NCI-H446 treated with DMSO at 0.1 percent for 48 hours (cell line): ENCODE measurements at places on chromosomes 13 and 19.

GRCh38 chr13:48731957-48732569 is 78.3 kb downstream of the CYSLTR2 start:
- DNase-seq = no peak

GRCh38 chr19:44777715-44778347 is at the start of gene CBLC:
Gene CBLC (plus strand): TSS chr19:44777890. CDS start chr19:44777932, 42 bp downstream.
- DNase-seq = no peak

DNA sequence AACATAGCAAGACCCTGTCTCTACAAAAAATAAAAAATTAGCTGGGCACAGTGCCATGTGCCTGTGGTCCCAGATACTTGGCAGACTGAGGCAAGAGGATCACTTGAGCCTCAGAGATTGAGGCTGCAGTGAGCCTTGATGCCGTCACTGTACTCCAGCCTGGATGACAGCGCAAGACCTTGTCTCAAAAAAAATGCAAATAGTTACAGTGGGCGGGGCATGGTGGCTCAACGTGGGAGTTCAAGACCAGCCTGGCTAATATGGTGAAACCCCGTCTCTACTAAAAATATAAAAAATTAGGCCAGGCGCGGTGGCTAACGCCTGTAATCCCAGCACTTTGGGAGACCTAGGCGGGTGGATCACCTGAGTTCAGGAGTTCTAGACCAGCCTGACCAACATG is 8.5 kb downstream of the PGLS start:
- DNase-seq = peak; percentile 2

- DNase-seq = no peak
These were observed 390.5 kb downstream of the FGF9 start for GRCh38 chr13:22061371-22061805.

DNA sequence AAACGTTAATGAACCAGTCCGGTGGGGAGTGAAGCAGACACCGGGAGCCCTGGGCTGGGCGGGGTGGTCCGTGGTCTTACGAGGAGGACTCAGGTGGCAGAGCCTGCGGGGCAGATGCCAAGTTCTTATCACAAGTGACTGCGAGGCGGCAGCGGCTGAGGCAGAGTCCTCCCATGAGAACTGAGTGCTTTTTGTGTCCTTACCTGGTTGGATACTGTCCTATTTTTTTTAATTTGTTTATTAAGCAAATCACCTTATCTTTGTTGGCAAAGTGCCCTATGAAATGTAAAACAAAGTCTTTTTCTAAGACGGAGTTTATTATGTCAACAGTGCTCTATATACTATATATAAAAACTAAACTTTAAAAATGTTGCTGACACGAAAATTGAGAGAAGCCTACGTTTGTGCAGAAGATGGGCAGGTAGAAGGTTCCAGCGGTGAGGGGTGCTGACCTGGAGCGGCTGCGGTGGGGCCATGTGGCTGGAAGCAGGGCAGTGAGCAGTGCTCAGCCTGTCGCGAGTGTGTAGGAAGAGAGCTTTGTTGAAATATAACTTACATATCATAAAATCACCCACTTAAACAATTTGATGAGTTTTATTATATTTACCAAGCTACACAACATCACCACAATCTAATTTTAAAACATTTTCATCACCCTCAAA is 82.2 kb downstream of the ATP11A start:
- DNase-seq = no peak
